ENCODE measurements at places on chromosomes 11 and 22.

DNA sequence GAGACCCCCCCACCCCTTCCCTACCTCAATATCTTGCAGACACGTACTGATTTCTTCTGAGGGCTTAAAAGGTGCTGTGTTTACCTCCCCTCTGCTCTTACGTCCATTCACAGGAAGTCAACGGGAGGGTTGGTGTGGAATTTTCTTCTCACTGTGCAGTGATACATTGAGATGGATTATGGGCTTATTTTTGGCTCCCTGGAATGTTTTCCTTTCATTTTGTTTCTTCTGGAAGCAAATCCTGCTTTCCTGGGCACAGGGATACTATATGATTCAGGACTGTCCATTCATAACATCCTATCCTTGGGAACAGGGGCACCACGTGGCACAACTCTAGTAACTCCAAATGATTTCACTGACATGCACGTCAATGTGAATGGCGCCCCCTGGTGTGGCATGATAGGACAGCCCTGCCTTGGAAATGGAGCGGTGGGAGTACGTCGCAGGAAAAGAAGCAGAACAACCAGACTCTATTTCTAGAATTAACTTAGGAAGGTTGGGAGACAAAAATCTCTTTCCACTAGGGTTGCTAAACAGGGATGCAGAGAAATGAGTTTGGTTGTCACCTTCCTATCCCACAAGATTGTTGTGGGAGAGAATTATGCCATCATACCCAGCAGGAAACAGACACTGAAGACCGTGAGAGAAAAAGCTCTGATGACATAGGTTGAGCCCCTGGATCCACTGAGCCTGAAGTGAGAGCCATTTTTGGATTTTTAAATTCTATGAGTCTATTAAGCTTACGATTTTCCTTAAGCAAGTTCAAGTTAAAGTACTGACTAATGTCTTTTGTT lies 146.5 kb upstream of the RAG2 start:
- DNase-seq, result peak; percentile 62

GRCh38 chr22:30970356-30970746 lies 1.3 kb downstream of the TUG1 start:
- DNase-seq, result no peak

GRCh38 chr11:61793829-61794204 lies 1.1 kb downstream of the FEN1 start:
- no peak for DNase-seq

- no peak for DNase-seq
Observed at GRCh38 chr11:66920978-66921784, 37.0 kb downstream of the PC start.

DNA sequence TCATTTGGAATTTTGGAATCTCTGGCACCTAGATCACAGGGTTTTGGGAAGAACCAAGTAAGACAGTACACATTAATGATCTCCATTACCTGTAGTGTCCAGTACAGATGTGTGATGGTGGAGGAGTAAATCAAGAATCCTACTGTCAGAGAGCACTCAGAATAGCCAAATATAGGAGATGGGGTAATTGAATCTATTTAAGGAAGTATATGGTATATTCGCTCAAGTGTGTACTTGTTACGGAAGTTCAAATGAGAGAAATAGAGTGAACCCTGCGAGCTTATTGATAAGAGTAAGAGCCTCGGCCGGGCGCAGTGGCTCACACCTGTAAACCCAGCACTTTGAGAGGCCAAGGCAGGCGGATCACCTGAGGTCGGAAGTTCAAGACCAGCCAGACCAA lies 2.2 kb downstream of the SPCS2 start:
- no peak for DNase-seq

GRCh38 chr22:27493796-27494195 lies 307.8 kb downstream of the MN1 start:
- DNase-seq, result no peak

DNA sequence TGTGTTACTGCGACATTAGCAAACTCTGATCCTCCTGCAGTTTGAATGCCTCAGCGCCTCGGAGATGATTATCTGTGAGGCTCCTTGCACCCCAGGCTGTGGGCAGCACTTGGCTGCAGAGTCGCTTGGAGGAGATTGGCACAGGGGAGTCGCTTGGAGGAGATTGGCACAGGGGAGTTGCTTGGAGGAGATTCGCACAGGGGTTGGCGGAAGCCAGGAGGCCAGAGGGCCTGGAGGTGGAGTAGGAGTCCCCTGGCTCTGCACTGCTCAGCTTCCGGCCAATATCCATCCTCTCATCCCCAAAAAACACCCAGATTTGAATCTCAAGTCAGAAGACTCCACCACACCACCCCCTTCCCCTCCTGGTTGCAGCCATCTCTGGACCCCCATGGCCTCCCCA lies 192.6 kb upstream of the NECTIN1 start:
- no peak for DNase-seq

DNA sequence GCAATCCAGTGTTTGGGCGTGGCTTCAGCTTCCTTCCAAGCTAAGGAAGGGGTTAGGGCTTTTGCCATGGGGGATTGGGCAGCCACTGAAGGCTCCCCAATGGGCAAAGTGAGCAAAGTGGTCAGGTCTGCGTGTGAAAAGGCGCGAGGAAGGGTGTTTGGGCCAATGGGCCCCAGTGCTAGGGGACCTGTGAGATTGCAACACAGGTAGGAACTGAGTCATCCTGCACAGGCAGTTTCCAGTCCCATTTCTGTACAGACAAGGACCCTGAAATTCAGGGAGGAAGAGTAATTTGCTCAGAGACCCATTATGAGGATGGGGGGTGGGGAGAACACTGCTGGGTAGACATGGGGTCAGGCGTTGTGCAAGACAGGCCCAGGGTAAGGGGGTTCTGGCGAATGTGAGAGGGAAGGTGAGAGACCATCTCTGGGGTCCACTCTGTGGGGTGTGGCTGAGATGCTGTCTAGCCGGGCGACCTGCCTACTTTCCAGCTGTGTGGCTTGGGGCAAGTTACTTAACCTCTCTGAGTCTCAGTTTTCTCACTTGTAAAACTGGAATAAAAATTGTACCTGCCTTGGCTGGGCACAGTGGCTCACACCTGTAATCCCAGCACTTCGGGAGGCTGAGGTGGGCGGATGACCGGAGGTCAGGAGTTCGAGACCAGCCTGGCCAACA lies 7.3 kb downstream of the CCDC88B start:
- no peak for DNase-seq

DNA sequence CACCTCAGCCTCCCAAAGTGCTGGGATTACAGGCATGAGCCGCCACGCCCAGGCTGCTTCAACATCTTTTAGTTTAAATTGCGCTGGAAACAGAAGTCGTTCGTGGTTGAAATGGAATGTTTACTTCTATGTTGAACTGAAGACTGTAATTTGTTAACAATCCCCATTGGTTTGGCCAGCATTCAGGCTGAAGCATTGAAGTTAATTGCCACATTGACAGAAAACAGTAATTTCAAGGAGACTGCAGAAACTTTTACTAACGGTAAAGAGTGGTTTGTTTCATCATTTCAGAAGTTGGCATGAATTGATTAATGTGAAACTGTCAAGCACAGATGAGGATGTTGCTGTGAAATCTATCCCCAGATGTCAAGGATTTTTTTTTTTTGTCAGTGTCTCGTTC lies 14.2 kb downstream of the AP5B1 start:
- DNase-seq, result peak; percentile 30

DNA sequence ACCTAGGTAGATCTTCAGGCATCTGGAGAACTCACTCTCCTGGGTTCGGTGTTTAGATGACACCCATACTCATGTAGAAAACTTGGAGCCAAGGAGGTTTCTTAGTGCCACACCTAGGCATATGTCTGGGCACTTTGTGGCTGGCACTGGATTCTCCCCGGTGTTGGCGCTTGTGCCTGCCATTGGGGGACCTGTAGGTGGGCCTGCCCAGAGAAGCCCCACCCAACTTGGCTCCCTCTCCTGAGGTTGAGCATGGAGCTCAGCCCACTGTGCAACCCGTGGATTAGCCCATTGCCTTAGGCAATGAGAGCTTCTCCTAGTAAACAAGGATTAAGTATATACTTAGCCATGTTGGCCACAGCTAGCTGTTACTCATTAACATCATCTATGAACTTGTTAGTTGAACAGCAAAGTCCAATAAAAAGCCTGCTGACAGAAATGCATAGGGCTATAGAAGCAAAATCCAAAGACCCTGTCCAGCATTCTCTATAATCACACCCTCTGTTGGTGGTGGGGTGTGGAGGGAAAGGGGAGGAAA lies 335.5 kb upstream of the CHORDC1 start:
- no peak for DNase-seq

DNA sequence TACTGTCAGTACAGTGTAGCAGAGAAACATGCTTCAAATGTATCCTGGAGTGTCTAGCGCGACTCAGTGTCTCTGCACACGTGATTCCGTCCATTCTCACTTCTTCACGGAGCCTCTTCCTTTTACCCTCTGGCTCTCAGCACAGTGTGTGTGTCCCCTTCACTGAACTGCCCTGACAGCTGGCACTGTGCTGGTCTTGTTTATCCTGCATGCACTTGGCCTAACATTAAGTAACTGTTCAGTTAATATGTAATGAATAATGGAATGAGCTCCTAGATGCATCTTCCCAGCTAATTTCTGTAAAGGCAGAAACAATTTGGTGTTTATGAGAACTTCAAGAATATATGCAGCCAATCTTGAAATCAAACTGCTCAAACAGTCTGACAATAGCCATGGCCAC lies 44.4 kb downstream of the KMT5B start:
- no peak for DNase-seq

DNA sequence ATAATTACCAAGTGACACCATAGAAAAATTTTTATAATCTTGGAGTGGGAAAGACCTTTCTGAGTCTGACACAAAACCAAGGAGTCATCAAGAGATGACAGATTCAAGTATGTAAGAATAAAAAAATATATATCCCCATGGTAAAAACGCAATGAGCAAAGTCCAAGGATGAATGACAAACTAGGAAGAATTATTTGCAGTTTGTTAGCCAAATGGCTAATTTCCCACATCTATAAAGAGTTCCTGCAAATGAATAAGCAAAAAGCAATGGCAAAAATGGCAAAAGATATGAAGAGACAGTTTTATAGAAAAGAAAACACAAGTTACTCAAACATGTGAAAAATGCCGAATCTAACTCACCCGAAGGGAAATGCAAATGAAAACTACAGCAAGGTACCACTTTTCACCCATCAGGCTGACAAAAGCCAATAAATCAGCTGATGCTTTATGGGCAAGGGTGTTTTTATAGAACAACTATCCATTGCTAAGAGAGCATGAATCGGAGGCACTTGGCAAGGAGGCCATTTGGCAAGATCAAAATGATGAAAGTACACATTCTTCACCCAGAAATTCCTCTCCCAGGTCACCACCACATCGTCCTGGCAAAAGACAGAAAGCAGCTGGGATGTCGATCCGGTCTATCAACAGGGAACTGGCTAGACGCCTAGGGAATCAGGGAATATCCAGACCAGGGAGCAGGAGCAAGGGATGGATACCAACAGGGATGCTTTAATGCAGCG lies 21.1 kb upstream of the KLHL35 start:
- DNase-seq, result no peak

GRCh38 chr11:100863080-100863581 lies 176.0 kb downstream of the ARHGAP42 start:
- peak; percentile 9 for DNase-seq

DNA sequence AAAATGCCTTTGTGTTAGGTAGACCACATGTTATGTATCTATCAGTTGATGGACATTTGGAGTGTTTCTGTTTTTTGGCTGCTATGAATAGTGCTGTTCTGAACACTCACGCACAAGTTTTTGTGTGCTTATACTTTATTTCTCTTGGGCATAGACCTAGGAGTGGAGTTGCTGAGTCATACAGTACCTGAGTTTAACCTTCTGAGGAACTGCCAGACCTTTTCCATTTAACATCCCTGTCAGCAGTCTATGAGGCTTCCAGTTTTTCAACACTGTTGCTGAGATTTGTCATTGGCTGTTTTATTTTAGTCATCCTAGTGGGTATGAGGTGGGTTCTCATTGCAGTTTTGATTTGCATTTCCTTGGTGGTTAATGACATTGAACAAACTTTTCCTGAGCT lies 4.4 kb downstream of the CTTN start:
- peak; percentile 29 for DNase-seq

GRCh38 chr11:33777906-33778305 lies 3.6 kb upstream of the FBXO3 start:
- no peak for DNase-seq

GRCh38 chr22:44309137-44309536 lies 3.6 kb downstream of the SHISAL1 start:
- DNase-seq, result no peak

GRCh38 chr11:31529701-31530100 lies 20.1 kb downstream of the ELP4 start:
- no peak for DNase-seq

DNA sequence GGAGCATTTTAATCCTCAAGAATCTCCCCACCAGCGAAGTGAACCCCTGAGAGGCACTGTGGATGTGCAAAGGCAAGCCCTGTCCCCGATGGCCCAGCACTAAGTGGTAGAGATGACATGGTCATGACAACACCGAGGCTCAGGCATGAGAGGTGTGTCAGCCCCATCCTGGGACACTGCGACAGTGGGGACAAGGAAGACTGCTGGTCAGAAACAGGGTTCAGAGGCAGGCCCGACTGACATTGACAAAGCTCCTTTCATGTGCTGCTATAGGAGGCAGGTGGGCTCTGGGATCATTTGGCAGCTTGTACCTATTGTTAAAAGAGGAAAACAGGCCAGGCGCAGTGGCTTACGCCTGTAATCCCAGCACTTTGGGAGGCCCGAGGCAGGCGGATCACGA lies 54.3 kb upstream of the MYEOV start:
- DNase-seq, result no peak

- DNase-seq, result no peak
Observed at GRCh38 chr11:65058419-65059054, at the start of gene NAALADL1. TSS of gene NAALADL1 (minus strand) at chr11:65058553. CDS start at chr11:65058521, 32 bp downstream.

- peak; percentile 73 for DNase-seq
Observed at GRCh38 chr11:27319072-27319471, 43.9 kb downstream of the CCDC34 start.

DNA sequence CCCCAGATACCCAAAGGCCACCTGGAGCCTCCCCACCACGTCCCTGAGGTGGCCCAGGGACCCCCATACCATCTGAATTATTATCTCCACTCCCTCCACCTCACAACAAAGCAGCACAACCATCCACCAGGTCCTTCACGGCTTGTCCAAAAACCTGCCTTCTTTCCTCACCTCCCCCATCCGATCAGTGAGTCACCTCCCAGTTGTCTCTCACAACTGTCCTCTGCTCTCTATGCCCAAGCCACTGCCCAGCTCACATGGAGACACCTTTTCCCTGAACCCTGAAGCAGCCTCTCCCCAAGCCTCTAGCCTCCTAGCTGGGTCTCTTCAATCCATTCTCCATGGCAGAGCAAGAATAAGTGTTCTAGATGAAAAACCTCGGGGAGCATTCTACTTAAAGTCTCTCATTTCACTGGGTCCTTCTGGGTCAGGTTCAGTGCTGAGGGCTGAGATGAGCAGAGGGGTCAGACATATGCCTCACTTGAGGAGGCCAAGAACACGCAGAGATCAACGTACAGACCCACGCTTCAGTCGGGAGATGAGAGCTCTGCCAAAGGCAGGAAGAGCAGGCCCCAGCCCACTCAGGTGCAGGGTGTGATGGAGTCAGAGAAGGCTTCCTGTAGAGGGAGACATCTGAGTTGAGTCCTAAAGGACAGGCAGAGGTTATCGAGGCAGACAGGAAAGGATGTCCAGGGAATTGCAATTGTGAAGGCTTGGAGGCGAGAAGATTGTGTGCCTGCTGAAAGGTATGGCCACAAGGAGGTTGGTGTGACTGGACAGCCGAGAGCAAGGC lies 74.7 kb downstream of the PDE2A start:
- DNase-seq, result no peak

GRCh38 chr11:30788849-30789248 lies 202.7 kb upstream of the MPPED2 start:
- no peak for DNase-seq

All from activated CD4-positive, alpha-beta T cell treated with anti-CD3 and anti-CD28 coated beads, Interleukin-2, Interleukin-4, amounts not matched to agents 100 ng/mL and 50 ng/mL, durations not matched to agents 16 hours and 8 hours (primary cell).